ENCODE measurements at places on chromosomes 6 and 20.

DNA sequence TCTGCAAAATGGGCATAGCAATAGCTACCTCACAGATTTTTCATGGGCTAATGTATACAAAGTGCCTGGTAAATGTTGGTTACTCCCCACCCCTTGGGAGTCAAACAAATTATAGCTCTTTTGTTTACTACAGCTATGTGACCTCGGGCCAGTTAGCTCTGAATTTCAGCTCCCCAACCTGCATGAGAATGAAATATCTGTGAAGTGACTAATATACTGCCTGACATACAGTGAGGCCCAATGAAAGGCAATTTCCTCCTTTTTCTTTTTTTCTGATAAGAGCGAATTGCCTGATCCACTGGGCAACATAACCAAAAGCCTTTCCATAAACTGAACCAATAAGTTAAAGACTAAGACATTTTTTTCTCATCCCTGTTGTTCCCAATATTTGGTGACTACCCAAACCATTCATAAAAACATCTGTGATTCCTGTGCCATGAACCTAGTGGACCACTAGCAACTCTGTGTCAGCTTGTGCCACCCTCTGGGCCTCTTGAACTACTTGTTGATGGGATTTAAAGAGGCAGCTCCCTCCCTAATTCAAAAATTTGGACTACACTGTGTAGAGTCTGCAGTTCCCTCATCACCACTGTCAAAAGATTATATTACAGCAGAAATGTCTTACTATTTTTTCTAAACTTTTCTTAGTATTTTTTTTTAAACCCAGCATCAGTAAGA is 91.9 kb upstream of the TMEM30A start:
- DNase-seq, result no peak

GRCh38 chr6:32837651-32838113 is 857 bp downstream of the TAP2 start:
- no peak for DNase-seq

DNA sequence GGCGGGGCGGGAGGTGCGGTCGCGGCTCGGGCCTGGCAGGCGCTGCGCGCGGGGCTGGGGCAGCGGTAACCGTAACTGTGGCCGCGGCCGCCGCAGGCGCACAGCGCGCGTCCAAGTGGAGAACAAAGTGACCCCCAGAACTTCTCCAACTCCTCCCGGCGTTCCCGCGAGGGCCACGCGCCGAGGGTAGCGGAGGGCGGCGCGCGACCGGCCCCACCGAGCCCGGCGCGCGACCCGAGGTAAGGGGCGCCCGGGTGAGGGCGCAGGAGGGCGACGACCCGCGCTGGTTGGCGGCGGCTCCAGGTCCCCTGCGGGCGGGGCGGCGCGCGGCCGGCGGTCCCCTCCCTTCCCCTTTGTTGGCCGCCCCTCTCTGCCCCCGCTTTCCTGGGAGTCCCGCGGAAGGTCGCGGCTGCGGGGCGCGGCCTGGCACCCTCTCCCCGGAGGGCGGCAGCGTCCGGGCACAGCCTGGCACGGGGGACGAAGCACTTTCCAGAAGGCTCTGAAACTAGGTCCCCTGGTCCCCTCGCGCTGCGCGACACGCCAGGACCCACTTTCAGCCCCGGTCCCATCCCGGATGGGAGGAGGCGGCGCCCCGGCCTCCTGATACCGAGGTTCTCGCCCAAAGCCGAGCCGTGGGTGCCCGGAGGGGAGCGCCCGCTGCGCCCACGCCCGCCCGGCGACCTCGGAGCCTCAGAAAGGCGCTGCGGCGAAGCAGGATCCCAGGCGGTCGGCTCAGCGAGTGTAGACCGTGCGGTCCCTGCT is at the start of gene TIAM2:
Gene TIAM2, plus strand, starts transcription at position 62 of the 762 bp plus-strand sequence. CDS start 133,909 bp downstream, outside the sequence.
- DNase-seq, result no peak

DNA sequence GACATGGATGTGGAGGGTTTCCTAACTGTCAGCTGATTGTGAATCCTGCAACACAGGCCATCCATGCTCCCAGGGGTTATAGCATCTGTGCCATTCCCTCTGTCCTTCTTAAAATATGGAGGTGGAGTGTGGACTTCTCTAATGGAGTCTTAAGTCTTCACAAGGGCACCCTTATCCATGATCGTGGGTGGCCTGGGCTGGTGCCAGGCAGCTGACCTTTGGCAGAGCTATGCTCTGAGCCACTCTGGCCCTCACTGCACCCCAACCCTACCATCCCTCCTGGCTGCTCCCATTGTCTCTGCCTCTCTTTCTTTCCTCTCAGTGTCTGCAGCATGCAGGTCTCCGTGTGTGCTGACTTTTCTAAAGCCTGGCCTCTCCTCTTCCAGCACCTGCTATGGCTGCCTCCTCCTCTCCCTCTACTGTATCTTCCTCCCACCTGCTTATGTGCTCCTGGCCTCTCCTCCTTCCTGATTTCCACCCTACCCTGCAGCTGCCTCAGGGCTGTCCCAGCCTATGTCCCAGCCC is 11.2 kb upstream of the PCMTD2 start:
- DNase-seq, result no peak

DNA sequence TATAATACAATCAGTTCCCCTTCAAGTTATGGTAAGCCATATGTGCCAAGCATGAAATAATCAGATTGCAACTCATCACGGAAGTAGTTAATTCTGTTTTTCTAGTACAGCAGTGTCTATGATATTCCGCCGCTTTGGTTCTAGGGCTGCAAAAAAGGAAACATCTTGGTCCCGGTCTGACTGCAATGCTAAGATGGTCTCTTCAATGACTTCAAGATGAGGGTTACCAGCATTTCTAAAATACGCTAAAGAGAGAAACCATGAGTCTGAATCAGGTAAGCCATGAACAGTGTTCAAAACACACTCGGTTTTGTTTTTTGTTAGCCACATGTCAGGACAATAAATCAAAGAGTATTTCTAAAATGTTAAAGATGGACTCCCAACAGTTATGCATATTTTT is 3.2 kb upstream of the ANKRD60 start:
- no peak for DNase-seq

GRCh38 chr6:36716476-36717093 is 19.0 kb downstream of the RAB44 start:
- no peak for DNase-seq

GRCh38 chr6:113104541-113104940 is 752.6 kb upstream of the MARCKS start:
- no peak for DNase-seq

- no peak for DNase-seq
Measured at GRCh38 chr20:1944345-1945091, 49.3 kb downstream of the SIRPA start.

- no peak for DNase-seq
Measured at GRCh38 chr6:12075067-12075563, 63.0 kb downstream of the HIVEP1 start.

DNA sequence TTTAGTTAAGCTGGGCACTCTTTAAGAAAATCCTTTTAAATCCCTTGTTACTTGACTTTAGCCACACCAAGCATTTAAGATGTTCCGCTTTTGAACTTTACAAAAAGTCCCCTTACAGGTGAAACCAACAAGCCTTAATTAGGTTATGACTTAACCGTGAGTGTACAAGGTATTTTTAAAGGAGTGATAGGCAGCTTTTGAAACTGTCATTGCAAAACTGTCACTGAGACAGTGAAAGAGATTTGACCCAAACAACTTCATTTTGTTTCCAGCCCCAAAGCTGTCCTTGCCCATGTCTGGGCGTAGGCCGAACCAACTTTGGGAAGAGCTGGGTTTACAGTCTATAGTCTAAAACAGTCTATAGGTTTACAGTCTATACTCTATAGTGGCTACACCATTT is 305.4 kb downstream of the FARS2 start:
- DNase-seq, result no peak

- DNase-seq, result no peak
Measured at GRCh38 chr20:37326666-37327065, 19.3 kb upstream of the SRC start.

DNA sequence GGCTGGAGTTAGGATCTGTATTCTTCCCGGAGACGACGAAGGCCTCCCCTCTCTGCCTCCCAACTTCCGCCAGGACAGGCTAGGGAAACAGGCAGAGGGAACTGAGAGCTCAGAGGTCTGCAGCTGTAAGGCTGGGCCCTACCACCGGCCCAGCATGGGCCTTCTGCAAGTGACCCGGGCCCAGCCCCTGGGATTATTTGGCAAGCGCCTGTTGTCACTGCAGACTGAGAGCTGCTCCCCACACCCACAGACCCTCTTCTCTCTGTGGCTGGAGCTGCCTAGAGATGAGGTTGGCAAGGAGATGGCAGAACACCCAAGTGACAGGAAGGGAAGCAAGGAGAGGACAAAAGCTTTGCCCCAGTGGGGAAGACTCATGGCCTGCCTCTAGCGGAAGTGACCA is 212.6 kb downstream of the ZDHHC14 start:
- DNase-seq, result no peak

GRCh38 chr6:152462716-152463115 is 174.4 kb downstream of the SYNE1 start:
- DNase-seq, result no peak

DNA sequence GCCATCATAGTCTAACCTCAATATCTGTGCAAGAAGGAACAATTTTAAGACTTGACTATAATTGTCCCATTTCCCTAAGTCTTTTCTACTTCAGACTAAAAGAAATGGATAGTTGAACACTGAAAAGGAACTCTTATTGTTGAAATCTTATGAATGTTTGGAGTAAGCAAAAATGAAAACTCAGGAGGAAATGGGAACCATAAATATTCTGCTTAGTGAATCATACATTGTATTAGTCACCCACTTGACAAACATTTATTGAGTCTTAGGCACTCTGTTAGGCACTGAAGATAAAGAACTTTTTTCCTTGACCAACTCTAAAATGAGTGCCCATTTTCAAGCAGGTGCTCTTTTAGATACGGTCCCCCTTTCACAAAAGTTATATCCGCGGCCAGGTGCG is 8.7 kb downstream of the CCDC170 start:
- DNase-seq, result no peak

DNA sequence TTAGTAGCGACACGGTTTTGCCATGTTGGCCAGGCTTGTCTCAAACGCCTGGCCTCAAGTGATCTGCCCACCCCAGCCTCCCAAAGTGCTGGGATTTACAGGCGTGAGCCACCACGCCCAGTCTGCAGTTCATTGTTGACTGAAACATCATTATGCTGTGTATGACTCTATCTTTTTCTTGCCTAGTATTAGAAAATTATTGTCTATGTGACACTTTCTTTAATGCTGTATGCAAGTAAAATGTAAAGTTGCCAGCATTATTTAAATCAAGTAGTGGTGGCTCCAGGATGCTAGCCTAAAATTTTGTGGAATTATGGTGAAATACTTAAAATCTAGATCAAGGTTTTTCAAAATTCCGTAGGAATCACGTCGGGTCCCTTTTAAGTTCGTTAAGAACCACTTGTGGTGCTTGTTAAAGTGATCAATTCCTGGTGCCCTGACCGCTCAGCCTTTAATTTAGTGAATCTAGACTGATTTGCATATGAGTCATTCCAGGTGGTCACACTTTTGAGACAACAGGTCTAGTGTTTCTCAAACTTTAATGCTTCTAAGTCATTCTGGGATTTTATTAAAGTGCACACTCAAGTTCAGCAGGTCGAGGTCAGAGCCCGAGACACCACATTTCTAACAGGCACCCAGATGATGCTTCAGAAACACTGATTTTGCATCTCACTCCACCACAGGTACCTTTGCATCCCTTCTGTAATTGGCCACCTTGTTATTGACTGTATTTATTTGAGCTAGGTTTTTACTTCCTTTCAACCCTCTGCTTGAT is 132.6 kb upstream of the MTHFD1L start:
- no peak for DNase-seq

DNA sequence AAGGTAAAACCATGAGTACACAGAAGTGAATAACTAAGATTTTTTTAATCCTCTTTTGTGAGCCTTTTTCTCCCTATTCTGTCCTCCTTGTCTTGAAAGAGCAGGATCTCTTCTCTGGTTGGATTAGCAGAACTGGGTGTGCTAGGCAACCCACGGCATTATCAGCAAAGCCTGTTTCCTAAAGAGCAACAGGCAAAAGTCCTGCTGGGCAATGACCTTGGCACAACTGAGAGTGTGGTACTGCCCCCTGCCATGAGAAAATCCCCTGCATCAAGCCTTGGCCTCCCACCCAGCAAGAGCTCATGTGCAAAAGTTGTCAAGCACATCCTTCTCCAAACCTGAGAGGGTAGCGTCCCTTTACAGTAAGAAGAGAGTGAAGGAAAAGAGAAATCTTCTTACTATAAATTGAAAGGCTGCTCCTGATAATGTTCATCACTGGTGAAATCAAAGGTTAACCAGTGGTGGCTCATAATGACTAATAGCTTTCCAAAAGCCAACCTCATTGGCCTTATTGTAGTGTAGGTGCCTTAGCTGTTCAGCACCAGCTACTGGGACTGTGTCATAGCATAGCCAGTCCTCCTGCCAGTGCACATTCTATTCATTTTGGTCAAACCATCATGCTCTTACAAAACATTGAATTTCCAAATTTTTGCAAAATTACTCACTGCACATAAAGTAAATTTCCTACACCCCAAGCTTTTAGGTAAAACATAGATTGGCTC is 17.1 kb downstream of the KIF6 start:
- DNase-seq, result no peak

- DNase-seq, result no peak
Measured at GRCh38 chr6:7214468-7214867, 98.5 kb downstream of the SSR1 start.

GRCh38 chr6:68235326-68235784 is 399.7 kb upstream of the ADGRB3 start:
- DNase-seq, result no peak

- no peak for DNase-seq
Measured at GRCh38 chr6:33925210-33925609, 121.4 kb upstream of the MLN start.

DNA sequence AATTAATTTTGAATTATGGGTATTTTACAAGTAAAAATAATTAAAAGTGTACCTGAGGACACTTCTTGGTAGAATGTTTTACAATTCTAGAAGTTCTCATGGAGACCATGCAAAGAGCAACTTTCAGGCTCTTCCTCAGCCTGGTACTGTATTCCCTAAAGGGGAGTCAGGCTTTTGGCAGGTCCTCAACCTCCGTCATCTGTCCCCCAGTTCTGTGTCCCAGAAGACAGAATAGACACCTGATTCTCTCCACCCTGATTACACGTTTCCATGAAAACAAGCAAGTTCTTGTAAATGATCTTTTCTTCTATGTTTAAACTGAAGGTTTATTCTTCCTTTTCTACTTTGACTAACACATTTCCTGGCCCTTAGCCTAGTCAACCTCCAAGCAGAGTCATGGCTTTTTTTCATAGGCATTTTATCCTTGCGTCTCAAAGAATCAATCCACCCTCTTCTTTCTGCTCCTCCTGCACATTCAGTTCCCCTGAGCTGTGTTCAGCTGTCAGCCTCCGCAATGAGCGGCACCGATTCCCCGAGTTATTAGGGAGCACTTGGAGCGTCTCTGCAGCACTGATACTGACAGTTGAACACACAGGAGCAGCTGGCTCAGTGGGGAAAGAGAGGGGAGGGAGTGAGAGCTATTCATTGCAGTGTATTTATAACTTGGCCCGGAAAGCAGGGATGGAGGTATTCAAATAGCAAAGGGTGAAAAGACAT is 1082.4 kb upstream of the MAP3K7 start:
- DNase-seq, result no peak

- DNase-seq, result no peak
Measured at GRCh38 chr20:56060486-56060885, 55.2 kb upstream of the CBLN4 start.

All from activated CD8-positive, alpha-beta memory T cell treated with anti-CD3 and anti-CD28 coated beads for 1 hour (primary cell).